AML-193 (cell line): ENCODE measurements at places on chromosomes 3 and 15.
A peak's percentile ranks its signal among the peaks of the same experiment; 100 is the strongest.

- no peak for DNase-seq
Observed at GRCh38 chr15:87954793-87955192, 301.7 kb downstream of the NTRK3 start.

- DNase-seq, result peak; percentile 34
Observed at GRCh38 chr15:70142322-70143191, 44.8 kb upstream of the TLE3 start.

- no peak for DNase-seq
Observed at GRCh38 chr3:171481011-171481410, 20.8 kb upstream of the TNIK start.

GRCh38 chr3:141845407-141846049, 30.9 kb upstream of the ATP1B3 start:
- no peak for DNase-seq

DNA sequence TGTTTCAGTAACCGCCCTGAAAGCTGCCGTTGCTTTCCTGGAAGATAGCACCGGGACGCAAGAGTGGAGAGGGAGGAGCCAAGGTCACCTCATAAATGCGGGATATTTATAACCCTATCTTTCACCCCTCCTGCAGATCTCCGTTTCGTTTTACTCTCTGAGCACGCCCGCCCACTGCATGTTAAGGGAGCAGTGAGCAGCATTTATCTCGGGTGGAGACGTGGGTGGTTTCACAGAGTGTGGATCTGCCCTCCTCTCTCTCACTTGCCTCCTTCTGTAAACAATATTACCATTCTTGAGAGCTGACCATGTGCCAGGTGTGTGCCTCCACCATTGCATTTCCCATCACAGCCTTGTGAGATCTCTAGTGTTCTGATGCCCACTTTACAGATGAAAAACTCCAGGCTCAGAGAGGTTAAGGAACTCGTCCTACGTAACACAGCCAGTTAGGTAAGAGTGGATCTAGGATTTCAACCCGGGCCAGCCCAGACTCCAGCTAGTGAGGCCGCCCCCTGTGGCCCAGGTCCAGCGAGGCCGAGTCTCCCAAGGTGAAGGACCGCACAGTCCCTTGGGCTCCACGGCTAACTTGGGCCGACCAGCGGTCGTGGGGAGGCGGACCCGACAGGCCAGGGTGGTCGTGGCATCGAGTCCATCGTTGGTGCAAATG, 16.9 kb upstream of the SEMA4B start:
- no peak for DNase-seq

- no peak for DNase-seq
Observed at GRCh38 chr3:62636235-62636826, 238.9 kb downstream of the CADPS start.

GRCh38 chr3:191135175-191135574, 63.9 kb upstream of the OSTN start:
- no peak for DNase-seq

DNA sequence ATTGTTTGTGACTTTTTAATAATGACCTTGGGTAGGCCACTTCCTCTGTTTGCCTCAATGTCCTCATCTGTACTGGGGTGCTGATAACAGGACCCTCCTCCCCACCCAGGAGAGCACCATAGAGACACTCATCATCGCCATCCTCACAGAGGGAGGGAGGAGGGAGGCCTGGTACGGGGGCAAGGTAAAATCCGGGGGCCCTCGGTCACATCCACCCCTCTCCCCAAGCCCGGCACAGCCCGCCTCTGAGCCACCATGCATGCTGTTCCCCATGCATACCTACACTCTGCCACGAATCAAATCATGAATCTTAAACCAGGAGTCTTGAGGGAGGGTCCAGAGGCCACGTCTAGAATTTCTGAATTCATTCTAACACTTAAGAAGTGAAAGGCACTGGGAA, 74.9 kb upstream of the IQSEC1 start:
- no peak for DNase-seq

DNA sequence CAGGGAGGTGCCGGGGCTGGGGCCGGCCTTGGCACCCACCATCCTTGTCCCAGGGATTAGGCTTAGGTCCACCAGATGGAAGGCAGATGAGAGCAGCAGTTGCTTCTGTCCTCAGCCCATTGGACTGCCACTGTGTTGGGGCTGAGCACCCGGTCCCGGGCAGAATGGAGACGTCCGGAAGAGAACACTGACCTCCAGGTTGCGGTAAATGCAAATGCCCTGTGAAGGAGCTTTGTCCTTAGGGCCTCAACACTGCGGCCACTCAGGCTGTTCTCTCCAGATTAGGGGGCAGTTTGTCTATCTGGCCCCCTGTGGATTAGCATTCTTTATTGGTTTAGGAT, at the start of gene SERINC4:
SERINC4 (minus strand) TSS at position 276 of the 341 bp plus-strand sequence; CDS start at position 42, 234 bp downstream.
- DNase-seq, result no peak

DNA sequence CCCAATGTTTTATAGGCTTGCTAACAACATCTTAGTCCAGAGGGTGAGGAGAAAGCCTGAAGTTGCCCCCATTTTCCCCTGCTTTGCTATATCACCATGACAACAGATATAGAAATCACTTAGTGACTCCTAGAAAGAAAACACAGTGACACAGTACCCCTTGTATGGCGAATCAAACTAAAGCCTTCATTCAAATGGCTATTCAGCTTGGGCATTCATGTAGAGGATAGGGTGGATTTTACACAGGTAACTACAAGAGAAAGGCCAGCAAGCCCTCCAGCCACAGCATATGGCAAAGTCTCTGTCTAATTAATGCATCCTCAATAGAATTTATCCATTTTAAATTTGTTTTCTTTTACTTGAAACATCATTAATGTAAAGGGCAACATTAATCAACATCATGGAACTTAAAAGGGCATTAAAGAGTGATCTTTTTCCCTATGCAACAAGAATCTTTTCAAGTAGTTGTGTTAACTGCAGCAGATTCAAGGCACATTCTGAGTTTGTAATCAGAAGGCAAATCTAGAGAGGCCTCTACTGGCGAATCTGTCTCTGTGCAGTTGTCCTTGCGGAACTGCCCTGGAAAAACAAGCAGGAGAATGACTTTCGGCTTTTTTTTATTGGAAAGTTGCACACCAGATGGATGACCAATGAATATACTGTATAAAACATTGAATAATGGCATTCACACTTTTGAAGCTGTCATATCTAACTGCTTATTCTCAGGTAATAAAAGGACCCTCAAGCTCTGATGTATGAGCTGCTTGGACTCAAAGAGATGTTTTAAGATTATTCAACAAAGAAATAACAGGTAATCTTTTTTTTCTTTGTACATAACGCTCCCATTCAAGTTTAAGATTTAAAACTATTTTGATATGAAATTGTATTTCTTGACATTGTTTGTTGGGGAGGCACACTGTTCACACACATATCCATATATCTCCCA, 621.7 kb upstream of the AGTR1 start:
- peak; percentile 4 for DNase-seq

- DNase-seq, result no peak
Observed at GRCh38 chr3:185297867-185298266, 44.0 kb upstream of the EHHADH start.

DNA sequence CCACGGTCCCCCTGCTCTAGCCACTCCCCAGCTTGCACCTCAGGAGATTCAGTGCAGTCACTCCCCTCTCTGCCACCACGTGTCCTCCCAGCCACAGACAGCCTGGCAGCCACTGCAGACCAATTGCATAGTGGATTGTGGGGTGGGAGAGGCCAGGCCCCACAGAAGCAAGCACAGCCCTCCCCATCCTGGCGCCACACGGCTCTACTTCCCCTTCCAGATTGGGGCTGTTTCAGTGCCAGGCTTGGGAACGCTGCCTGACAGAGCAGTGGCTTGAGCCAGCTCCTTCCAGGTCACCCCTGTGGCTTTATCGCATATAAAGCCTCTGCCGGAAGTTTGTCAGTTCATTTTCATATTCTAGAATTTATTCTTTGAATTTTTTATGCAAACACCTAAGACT, 90.7 kb downstream of the TMEM266 start:
- peak; percentile 59 for DNase-seq

- DNase-seq, result no peak
Observed at GRCh38 chr3:49180116-49180515, 8.7 kb downstream of the KLHDC8B start.

GRCh38 chr3:53709256-53709655, 137.0 kb downstream of the CHDH start:
- DNase-seq, result no peak

DNA sequence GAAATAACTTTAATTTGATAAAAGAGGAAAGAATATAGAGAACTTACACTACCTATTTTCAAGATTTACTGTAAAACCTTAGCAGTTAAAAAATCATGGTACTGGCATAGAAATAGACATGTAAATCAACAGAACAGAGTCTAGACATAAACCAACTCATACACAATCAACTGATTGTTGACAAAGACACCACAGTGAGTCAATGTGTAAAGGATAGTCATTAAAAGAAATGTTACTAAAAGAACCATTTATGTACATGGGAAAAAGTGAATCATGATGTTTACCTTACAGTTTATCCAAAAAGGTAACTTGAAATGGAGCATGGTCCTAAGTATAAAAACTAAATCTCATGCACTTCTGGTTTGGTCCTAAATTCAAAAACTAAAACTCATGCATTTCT, 847.4 kb downstream of the IGSF11 start:
- DNase-seq, result no peak
